ENCODE measurements at places on chromosomes 6 and 20.

DNA sequence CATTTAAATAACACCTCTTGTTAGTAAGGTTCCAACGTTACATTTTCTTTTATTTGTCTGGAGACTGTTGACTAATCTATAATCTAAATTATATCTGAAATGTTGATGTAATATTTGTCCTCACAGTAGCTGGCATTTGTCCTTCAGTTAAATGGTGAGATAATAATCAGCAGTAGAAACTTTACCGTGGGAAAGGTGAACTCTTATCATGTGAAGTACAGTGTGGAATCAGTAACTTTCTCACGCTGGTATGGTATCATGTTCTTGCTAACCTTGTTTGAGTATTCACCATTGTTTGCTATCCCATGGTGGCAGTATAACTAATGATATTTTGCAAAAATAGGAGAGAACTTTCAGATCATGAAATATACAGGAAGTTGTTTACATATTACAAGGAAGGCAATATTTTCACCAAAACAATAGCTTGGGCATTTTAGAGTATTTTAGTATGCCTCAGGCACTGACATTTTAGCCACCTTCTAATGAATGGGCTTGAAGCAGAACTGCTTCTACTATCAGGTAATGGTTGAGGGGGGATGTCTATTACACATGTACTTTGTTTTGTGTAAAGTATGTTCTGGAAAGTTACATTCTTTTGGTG, 4.8 kb downstream of the GMNN start:
- DNase-seq: no peak

- DNase-seq: no peak
Observed at GRCh38 chr6:3878048-3878666, 29.0 kb downstream of the FAM50B start.

DNA sequence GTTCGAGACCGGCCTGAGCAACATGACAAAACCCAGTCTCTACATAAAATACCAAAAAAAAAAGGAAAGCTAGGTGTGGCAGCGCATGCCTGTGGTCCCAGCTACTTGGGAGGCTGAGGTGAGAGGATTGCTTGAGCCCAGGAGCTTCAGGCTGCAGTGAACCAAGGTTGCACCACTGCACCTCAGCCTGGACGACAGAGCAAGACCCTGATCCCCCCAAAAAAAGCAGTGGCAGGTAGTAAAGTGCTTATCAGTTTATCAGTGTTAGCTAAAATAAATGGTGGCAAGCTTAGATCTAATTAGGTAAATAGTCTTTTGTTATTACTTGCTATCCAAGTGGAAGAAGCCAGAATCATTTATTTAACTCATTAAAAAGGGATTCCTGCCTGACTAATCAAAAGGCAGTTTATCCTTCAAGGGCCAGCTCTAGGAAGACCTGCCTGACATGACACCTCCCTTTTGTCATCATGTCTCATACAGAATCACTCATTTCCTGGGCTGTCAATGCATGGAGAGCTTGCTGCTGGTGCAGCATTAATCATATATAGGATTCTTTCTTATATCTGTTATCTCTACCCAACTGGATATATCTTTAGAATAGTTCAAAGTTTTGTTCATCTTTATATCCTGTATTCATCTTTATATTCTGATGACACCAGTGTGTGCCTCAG, 9.6 kb downstream of the DSTN start:
- no peak for DNase-seq

DNA sequence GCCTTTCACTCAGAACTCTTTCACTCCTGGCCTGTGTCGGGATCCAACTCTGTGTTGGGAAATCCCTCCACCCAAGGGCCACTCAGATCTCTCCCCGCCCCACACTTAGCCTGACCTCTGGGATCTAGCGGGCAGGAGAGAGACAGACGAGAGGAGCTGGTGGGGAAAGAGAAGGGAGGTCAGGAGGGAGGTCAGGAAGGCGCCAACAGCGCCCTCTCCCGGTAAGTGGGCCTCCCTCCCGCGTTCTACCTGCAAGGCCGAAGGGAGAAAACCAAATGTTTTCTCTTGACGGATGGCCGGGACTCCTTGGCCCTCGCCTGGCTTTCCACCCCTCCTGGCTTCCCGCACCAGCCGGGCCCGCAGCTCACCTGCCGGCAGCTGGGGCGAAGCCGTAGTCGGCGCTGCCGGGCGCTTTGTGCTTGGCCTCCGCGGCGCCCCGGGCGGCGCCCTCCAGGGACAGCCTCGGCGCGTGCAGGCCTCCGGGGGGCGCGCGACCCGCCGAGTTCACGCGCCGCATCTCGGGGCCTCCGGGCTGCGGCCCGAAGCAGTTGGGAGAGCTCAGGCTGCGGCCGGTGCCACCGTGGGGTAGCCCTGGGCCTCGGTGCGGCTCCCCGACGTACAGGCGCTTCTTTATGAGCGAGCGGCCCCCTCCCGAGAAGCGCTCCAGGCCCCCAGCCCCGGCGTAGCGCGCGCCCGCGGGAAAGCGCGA, 38.2 kb downstream of the C6orf132 start:
- peak; percentile 61 for DNase-seq

Data from activated T-cell treated with anti-CD3 and anti-CD28 coated beads for 1 hour (primary cell).